Amniotic epithelial cell (primary cell): ENCODE measurements at places on chromosomes 4 and X.

DNA sequence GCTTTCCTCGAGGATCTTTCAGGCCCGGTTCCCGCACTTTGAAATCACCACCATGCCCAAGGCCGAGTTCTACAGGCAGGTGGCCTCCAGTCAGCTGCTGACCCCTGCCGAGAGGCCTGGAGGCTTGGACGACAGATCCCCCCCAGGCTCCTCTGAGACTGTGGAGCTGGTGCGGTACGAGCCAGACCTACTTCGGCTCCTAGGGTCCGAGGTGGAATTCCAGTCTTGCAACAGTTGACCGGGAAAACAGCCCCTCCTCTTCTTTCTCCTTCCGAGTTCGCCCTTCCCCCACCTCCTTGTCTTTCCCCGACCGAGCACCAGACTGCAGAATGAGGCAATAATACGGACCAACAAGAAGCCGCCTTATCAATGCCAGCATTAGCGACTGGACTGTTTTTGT is 54.4 kb downstream of the ELF4 start:
- peak; percentile 8 for DNase-seq

GRCh38 chr4:17418010-17418409 is 93.9 kb downstream of the QDPR start:
- DNase-seq, result no peak

GRCh38 chr4:40530961-40531635 is 98.6 kb downstream of the RBM47 start:
- no peak for DNase-seq

- no peak for DNase-seq
These were observed 26.3 kb upstream of the TRPC3 start for GRCh38 chr4:121978172-121978516.

DNA sequence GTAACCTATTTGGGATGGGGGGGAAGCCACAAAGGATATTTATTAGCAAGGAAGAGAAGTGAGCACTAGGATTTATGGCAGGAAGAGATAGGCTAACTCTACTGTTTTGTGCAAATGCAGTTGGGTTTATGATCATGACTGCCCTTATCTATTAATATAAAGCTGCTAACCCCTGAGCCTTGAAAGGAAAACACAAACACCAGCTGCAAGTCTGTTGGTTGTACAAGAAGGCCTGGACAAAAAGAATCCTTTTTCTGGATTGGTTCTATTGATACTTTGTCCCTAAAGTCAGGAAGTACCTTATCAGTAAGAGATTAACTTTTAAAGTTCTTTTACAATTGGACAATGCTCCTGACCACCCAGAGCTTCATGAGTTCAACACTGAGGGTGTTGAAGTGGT is 188.8 kb downstream of the LRBA start:
- DNase-seq, result no peak

DNA sequence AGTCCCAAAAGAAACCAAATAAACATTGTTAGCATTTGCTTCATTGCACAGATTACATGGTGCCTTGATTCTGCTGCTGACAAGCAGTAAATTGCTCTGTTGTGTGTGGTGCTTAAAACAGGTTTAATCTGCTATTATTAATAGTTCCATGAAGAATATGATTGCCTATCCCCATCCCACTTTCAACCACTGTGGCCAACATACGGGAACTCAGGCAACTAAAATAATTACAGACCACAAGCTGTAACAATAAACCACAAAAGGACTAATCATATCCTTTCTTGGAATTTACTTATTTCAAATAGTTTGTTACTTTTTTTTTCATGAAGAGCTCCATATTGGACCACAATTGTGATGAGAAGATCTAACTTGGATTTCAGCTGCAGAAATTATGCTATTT is 131.5 kb downstream of the PACRGL start:
- no peak for DNase-seq

DNA sequence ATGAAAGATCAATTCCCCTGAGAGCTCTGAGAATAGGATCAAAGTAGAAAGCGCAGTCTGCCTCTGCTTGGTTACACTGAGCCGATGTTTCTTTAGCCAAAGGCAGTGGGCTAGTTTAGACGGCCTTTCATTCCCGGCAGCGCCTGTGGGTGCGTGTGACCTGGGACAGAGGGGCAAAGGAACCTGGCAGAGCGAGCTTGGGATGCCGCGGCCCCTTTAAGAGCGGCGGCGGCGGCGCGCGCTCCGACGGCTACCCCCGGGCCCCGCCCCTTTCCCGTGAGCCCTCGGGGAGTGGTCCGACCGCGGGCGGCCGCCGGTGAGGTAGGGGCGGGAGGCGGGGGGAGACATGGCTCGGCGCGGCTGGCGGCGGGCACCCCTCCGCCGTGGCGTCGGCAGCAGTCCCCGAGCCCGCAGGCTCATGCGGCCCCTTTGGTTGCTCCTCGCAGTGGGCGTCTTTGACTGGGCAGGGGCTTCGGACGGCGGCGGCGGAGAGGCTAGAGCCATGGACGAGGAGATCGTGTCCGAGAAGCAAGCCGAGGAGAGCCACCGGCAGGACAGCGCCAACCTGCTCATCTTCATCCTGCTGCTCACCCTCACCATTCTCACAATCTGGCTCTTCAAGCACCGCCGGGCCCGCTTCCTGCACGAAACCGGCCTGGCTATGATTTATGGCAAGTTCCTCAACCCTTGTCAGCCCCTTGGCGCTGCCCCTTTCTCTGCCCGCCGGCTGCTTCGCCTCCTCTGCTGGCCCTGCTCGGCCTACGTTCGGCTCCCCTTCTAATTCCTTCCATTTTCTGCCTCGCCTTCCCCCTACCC is at the start of gene SLC9A6:
Gene SLC9A6, plus strand, starts transcription at position 279 of the 816 bp plus-strand sequence. Its CDS starts 224 bp downstream, at position 503.
- peak; percentile 31 for DNase-seq

DNA sequence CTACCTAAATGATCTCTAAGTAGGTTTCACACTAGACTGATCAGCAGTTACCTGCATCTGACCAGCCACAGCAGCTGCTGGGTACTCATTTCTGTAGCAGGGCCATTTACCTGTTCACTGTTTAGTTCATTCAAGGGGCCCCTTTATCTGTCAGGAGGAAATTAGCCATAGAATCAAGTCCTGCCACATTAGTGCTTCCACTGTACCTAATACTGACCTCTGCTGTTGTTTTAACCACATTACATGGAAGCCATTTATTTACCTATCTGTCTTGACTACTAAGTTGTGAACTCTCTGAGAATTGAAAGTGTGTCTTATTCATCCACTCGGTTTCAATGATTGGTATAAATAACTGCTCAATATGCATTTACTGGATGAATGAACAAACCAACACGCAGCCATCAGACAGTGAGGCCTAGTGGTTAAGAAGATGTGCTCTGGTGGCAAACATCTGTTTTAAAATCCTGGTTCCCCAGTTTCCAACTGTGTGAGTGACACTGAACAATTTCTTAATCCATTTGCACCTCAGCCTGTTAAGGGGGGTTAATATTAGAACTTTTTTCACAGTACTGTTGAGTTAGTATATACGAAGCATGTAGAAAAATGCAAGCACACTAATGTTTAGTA is 30.0 kb upstream of the ANXA5 start:
- peak; percentile 73 for DNase-seq
